T-helper 17 cell (primary cell): ENCODE measurements at places on chromosomes 4 and X. TPM values are rescaled to one million over a fixed set of nuclear protein-coding genes. Genes with fewer than 3 reads are reported as not detected.
A peak's percentile ranks its signal among the peaks of the same experiment; 100 is the strongest.

GRCh38 chrX:114712466-114712865, 128.6 kb downstream of the HTR2C start:
- H3K4me3 ChIP-seq, result no peak overlapping the region
- no peaks in the 10 kb centered on the region for H3K4me1 ChIP-seq
- no peaks in the 10 kb centered on the region for H3K36me3 ChIP-seq
- no peaks in the 10 kb centered on the region for H3K27me3 ChIP-seq
- DNase-seq, result no peak

- peak overlapping the region; percentile 93 for H3K4me3 ChIP-seq
- no peaks in the 10 kb centered on the region for H3K27me3 ChIP-seq
- peaks cover 37% of the 10 kb centered on the region for H3K4me1 ChIP-seq
Measured at GRCh38 chrX:56813318-56813837, 84.3 kb downstream of the NBDY start.

Gene FHIP1A
- total RNA-seq, result 1.3 TPM

Gene PHEX
- total RNA-seq, result 0.32 TPM

GRCh38 chrX:14718403-14718802, 154.5 kb downstream of the FANCB start:
- H3K4me3 ChIP-seq, result no peak overlapping the region
- no peak overlapping the region for H3K27ac ChIP-seq
- H3K36me3 ChIP-seq, result no peaks in the 10 kb centered on the region
- H3K27me3 ChIP-seq, result no peaks in the 10 kb centered on the region
- H3K4me1 ChIP-seq, result no peaks in the 10 kb centered on the region

Gene SSX2
- not detected for total RNA-seq

DNA sequence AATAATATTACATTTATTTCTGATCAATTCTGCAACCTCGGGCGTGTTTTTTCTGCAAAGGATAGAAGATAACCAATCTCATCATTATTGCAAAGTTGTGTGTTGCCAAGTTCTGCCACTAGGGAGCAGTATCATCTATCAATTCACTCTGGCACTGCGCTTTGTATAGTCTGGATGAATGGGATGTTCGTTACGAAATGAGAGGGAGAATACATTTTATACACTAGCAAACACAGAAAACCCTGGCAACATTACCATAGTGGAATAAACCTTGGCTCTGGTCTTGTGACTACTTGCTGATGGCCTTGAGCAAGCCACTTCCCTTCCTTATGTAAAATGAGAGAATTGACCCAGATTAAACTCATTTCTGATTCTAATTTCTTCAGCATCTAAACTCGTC, 97.5 kb upstream of the ZNF518B start:
- H3K27me3 ChIP-seq, result peaks cover 60% of the 10 kb centered on the region
- no peaks in the 10 kb centered on the region for H3K36me3 ChIP-seq
- H3K4me1 ChIP-seq, result peaks cover 4% of the 10 kb centered on the region
- no peak overlapping the region for H3K27ac ChIP-seq
- peak; percentile 32 for DNase-seq
